ENCODE measurements at places on chromosomes 11 and 22. TPM values are rescaled to one million over a fixed set of nuclear protein-coding genes. Genes with fewer than 3 reads are reported as not detected.

The SCO2 gene
- 0.28 TPM for polyA plus RNA-seq

DNA sequence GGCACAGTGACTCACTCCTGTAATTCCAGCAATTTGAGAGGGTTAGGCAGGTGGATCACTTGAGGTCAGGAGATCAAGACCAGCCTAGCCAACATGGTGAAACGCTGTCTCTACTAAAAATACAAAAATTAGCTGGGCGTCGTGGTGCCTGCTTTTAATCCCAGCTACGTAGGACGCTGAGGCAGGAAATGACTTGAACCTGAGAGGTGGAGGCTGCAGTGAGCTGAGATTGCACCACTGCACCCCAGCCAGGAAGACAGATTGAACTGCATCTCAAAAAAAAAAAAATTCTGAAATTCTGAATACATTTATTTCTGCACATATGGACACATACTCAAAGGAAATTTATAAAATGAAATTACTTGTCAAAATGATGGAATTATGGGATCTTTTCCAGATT, 103.2 kb downstream of the GRIA4 start:
- DNase-seq, result no peak

DNA sequence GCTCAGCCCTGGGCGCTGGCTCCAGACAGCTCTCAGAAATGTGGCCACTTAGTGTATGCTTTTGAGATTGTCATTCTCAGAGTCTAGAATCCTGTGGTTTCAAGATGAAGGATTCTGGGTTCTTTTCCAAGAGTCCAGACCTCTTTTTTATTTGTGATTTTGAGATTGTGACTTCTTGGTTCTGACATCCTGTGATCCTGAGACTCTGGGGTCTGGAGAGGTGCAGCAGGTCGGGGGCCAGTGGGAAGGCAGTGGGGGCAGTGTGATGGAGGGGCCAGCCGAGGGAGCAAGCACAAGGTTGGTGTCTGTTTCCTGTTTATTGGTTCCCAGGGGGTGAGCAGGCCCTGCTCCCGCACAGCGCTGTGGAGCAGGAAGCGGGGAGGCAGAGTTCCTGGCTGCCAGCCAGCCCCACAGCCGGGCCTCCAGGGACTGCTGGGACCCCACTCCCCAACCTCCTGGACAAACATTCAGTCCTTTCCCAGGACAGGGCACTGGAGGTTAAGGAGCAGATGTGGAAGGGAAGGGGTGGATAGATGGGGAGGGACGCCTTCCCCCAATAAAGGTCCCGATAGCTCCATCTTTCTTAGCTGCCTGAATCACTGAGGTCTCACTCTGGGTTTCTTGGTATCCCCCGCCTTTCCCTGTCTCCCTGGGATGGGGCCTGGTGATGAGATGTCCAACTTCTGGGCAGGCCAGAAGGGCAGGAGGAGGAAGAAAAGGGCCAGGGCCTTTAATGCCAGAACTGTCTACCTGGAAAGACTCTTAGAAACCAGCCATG, 13.7 kb downstream of the ARHGEF17 start:
- DNase-seq, result no peak

- DNase-seq, result no peak
These were observed 10.8 kb upstream of the VSIG10L2 start for GRCh38 chr11:125935056-125935455.

DNA sequence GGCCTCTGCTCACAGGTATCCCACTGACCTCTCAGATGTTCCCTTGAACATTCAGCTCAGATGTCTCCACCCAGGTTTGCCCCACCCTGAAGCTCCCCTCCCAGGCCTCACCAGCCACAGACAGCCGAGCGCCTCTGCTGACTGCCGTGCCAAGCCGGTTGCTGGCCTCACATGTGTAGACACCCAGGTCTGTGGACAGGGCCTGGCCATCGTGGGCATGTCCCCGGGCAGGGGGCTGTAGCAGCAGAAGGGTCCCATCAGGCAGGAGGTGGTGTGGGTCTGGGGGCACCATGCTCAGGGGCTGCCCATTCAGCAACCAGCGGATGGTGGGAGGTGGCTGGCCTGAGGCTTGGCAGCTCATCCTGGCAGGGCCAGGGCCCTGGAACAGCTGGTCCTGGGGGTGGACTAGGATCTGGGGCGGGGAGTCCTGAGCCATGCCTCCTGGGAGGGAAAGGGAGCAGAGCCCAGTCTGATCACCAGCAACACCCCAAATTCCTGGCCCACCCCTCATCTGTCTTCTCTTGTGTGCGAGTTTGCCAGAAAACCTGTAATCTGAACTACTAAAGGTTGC, 759 bp downstream of the ROBO4 start:
- no peak for DNase-seq

GRCh38 chr22:40015358-40015976, 20.7 kb downstream of the FAM83F start:
- no peak for DNase-seq

All from muscle of arm (tissue), 14 donors.